AG09309 (cell line): ENCODE measurements at places on chromosomes 7 and 10.

GRCh38 chr10:115073796-115074195 lies 19.4 kb upstream of the ATRNL1 start:
- no peak for DNase-seq

GRCh38 chr10:31700181-31700611 lies 228.4 kb downstream of the ARHGAP12 start:
- DNase-seq = no peak

- DNase-seq = no peak
Measured at GRCh38 chr7:123635551-123636359, 19.9 kb upstream of the LMOD2 start.

- DNase-seq = no peak
Measured at GRCh38 chr10:92575961-92576360, 2.1 kb upstream of the IDE start.

- DNase-seq = no peak
Measured at GRCh38 chr7:101174322-101174854, 5.7 kb downstream of the NAT16 start.

GRCh38 chr7:132979524-132979923 lies 102.4 kb downstream of the CHCHD3 start:
- no peak for DNase-seq

GRCh38 chr7:75971961-75972763 lies 22.2 kb downstream of the TMEM120A start:
- no peak for DNase-seq

DNA sequence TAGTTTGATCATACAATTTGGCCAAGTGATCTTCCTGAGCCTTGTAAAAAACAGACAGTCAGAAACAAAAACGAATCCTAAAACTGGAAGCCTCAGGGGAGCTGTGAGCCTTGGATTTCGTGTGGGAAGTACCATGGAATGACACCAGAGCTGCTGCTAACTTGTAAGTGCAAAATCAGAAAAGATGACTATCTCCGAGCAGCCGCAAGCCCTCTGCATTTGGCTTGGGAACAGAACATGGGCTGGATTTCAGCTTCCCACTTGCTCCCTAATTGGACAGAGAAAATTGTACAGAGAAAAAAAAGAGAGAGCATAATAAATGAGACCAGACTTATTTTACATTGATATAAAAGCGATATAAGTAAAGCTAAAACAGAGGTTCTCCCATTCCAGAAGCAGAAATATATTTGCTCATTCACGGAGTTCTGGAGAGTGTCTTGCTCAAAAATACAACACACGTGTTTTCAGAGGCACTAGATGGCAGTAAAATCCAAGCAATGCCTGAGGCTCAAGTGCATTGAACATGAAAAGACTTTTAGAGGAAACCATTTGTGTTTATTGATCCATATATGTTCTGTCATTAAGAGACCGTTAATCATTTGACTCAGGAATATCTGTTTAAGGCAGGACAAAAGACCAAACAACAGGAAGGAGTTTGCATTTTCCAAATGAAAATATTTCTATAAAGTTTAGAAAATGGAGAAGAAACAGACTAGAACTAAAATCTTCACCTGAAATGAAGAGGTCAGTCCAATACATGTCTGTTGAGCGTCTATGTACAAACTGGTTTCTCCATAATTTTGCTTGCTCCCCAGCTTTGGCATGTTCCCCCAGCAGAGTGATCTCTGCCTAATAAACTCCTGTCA lies 78.3 kb upstream of the SLC26A5 start:
- DNase-seq = peak; percentile 8
